NCI-H345 (cell line): ENCODE measurements at places on chromosomes 12 and 14.
A peak's percentile ranks its signal among the peaks of the same experiment; 100 is the strongest.

- DNase-seq: peak; percentile 4
Measured at GRCh38 chr12:77584860-77585259, 245.8 kb upstream of the NAV3 start.

- no peak for DNase-seq
Measured at GRCh38 chr12:111389635-111390034, 16.1 kb upstream of the SH2B3 start.

- no peak for DNase-seq
Measured at GRCh38 chr12:51441583-51441982, 17.0 kb downstream of the SLC4A8 start.

GRCh38 chr12:12461923-12462315 lies 100.7 kb downstream of the DUSP16 start:
- no peak for DNase-seq

DNA sequence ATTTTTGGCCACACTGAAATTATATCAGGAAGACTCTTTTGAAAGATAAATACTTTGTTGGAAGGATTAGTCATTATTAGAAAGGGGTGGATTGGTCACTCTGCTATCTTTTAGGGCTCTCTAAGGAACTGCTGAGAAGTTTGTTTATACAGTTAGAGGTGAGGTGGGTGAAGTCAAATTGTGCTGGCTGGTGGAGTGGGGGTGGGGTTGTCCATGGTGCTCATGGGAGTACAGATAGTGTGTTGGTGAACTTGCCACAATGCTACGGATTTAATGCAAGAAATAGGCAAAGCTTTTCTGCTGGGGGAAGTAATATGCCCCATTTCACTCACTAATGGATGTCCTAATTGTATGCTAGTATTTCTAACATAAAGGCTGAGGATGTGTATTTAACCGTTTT lies 35.8 kb downstream of the SUSD6 start:
- no peak for DNase-seq

GRCh38 chr12:40137252-40137651 lies 31.4 kb upstream of the SLC2A13 start:
- no peak for DNase-seq

- no peak for DNase-seq
Measured at GRCh38 chr12:106238146-106238545, 9.7 kb downstream of the CKAP4 start.

DNA sequence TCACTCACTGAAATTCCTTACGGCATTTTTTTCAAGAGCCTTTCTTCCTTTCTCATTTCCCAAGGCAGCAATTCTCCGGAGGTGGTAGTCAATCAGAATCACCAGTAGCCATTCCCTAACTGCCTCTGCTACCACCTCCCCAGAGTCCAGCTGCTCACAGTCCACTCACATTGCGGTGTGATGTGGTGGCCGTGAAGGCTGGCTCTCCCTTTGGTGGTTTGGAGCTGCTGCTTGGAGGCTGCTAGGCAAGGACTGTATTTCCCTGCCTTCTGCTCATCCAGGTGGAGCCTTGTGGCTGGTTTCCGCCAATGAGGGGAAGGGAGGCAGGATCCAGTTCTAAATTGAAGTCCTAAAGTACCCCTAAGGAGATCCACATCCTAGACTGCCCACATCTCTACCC lies 222.0 kb downstream of the ANO2 start:
- no peak for DNase-seq

GRCh38 chr14:72965249-72965648 lies 39.0 kb downstream of the DCAF4 start:
- no peak for DNase-seq

- DNase-seq: no peak
Measured at GRCh38 chr14:103504991-103505565, 17.6 kb downstream of the CKB start.

DNA sequence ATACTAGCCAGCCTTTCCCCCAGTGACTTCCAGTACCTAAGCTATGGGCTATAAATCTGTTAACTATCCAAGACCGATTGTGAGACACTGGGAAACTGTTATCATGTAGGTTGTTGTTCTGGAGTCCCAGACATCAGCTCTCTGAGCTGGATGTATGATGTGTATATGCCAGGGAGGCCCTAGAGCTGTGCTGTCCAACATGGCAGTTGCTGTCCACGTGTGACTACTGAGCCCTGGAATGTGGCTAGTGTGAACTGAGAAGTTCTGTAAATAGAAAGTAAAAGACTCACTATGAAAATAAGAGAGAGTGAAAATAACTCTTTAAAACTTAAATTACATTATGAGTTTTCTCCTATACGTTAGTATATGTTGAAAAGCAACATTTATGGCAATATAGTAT lies 755.8 kb upstream of the FBXO33 start:
- no peak for DNase-seq

- DNase-seq: no peak
Measured at GRCh38 chr14:36171607-36172006, 4.9 kb downstream of the PTCSC3 start.

DNA sequence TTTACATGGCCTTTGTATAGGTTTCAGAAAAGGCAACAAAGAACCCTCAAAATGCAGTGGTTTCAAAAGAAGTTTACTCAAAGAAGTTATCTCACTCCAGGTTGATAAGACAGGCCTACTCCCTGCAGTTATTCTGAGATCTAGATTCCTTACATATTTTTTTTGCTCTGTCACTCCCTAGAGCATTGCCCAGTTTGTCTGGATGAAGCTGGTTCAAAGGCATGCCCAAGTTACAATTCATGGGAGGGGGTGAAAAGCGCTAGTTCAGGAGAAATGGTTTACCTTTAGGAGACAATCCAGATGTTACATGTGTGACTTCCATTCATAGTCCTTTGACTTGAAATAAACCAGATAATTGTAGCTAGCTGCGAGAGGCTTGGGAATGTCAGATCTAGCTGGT lies 115.0 kb downstream of the TPH2 start:
- no peak for DNase-seq

- no peak for DNase-seq
Measured at GRCh38 chr12:121939186-121939585, 20.8 kb downstream of the CFAP251 start.

DNA sequence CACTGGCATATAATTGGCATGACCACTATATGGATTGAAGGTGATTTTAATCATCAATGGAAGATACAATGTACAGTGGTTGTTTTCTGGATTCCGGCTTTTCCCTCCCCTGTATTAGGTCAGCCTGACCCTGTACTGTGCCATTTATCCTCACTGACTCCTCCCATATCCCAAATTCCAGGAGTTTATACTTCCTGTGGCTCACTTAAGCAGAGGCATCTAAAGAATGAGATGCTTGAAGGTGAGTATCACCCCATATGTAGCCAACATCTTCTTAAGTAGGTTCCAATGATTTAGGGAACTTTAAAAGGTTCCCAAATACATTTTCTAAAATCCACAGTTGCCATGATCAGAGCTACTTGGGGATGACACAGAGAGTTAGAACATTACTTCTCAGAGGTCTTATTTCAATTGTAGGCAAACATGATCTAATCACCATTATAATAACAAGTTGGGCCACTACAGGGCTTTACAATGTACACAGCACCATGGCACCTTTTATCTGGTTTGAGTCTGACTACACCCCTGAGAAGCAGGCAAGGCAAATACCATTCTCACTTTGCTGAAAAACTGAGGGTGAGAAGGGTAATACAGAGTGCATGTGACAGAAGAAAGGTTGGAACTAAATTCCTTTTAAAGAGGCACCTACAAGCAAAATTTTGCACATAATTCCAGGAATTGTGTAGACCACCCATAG lies 212.3 kb upstream of the GARIN6 start:
- DNase-seq: no peak

- no peak for DNase-seq
Measured at GRCh38 chr12:52232674-52233461, at the start of gene KRT7. KRT7 (plus strand) TSS chr12:52233243; CDS start chr12:52233297, 54 bp downstream.

DNA sequence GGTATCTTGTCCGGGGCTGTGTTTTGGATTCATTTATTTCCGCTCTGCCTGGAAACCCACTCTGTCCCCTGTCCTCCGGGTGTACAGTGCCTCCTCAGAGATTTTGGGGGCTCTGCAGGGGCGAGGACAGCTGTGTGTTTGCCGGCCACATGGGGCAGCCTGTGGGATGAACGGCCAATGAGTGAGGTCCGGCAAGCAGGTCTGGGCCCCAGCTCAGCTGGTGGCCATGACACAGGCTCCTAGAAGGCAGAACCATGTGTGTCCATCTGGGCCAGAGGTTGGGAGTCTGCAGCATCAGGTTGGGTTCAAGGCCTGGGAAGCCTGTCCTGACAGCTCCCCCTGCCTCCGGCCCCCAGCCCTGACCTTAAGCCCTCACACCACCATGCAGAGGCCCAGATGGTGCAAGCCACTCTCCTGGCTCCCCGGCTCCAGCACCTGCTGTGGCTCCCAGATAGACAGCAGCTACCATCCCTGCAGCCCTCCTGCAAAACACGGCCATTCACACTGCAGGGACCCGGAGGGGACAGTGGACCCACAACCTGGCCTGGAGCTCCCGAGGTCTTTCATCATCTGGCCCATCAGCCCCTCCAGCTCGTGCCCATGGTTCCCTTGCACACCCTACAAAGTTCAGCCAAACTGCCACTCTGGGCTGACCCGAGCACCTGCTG lies 220.1 kb upstream of the C14orf180 start:
- no peak for DNase-seq

DNA sequence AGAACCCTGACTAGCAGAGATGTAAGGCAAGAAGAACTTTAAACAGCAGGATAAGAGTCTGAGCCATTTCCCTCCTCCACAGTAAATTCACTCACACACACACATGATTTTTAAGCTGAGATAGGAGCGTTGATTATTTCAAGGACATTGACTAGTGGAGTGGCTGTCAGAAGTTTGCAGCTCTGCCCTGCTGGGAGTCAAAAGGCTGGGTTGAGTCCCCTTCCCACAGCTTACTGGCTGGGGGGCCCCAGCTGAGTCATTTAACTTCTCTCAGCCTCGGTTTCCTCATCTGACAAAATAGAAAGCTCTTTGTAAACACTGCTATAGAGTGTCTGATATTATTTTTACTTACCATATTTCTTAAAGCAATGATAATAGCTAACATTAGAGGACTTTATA lies 28.3 kb downstream of the VCPKMT start:
- DNase-seq: no peak

DNA sequence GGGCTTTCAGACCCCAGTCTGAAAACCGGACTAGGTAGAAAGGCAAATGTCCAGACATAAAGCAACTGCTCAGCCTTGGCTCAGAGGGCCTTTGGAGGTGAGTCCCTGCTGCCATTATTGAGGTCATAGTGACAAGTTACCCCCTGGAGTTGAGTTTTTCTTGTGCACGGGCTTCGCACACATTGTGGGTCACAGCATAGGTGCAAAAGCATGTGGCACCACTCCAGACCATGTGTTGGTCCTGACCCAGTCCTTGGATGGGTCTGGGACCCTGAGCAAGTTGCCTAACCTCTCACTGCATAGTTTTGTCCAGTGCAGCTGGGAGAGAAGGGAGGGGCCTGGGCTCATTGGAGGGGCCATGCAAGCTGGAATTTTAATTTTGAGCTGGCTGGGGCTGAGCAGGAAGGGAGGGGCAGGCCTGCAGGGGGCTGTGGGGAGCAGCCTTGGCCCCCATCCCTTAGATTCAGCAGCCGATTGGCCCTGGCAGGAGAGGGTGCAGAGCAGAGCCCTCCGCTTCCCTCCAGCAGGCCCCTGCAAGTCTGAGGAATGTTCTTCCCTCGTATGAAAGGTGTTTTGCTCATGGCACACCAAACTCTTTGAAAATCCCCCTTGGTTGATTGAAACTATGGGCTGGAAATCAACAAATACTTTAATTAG lies 4.2 kb upstream of the KRT5 start:
- no peak for DNase-seq

GRCh38 chr14:28763751-28764256 lies 2.8 kb upstream of the FOXG1 start:
- DNase-seq: no peak

GRCh38 chr12:118645219-118645618 lies 268.9 kb downstream of the SUDS3 start:
- DNase-seq: no peak

- peak; percentile 78 for DNase-seq
Measured at GRCh38 chr14:26233118-26233517, 364.7 kb downstream of the NOVA1 start.

GRCh38 chr14:72052356-72052755 lies 120.1 kb downstream of the RGS6 start:
- DNase-seq: no peak

GRCh38 chr12:121443193-121443870 lies 43.4 kb downstream of the RNF34 start:
- DNase-seq: peak; percentile 61

- no peak for DNase-seq
Measured at GRCh38 chr12:7483343-7483742, 20.2 kb downstream of the CD163 start.

DNA sequence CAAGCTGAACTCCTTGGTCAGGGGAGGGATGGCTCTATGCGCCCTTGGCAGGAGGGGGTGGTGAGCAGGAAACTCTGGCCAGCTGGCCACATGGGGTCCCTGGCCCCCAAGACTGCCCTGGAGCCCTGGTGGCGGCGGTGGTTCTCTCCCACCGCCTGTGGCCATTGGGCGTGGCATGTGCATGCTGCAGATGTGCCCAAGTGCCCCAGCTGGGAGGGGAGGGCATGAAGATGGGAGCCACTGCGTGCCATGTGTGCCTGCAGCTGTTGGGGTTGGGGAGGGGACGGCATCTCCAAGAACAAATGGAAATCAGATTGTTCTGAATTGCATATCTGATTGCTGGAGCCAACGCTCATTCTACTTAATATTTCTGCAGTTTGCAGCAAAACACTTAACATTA lies 115.7 kb upstream of the IGF1 start:
- DNase-seq: no peak

GRCh38 chr14:66944872-66945271 lies 244.4 kb upstream of the GARIN2 start:
- no peak for DNase-seq

- DNase-seq: no peak
Measured at GRCh38 chr14:46306267-46306666, 345.3 kb downstream of the RPL10L start.

DNA sequence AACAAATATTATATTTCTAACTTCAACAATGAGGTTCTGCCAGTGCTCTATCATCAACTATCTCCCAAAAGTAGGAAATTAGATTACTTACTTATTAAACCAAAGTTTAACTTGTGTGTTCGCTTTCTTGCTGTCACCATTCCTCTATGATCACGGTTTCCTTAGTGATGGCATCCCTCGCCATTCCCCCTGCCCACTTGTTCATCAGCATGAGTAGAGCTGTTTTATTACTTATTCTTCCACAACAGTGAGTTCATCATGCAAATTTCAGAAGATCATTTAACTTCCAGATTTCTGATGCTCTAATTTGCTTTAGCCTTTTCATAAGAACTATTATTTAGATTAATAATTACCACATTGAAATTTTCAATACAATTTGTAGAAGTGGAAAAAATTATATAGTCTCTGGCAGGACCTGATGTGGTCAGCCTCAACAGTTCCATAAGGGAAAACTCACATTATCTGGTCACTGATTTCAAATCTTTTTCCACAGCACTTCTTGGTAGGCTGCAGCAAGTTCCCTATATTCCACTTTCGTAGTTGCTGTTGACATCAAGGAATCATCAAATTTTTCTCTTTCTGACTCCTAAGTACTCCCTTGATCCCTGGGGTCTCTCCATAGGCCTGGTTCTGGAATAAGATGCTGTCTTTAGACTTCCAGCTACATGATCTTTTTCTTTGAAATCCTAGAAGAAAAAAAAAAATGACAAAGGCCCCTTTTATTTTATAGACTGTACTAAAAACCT lies 174.6 kb downstream of the RASSF9 start:
- DNase-seq: no peak
